ENCODE measurements at places on chromosomes 13 and 19.
A peak's percentile ranks its signal among the peaks of the same experiment; 100 is the strongest.

GRCh38 chr13:107458269-107458668, 757.1 kb downstream of the LIG4 start:
- DNase-seq: no peak

DNA sequence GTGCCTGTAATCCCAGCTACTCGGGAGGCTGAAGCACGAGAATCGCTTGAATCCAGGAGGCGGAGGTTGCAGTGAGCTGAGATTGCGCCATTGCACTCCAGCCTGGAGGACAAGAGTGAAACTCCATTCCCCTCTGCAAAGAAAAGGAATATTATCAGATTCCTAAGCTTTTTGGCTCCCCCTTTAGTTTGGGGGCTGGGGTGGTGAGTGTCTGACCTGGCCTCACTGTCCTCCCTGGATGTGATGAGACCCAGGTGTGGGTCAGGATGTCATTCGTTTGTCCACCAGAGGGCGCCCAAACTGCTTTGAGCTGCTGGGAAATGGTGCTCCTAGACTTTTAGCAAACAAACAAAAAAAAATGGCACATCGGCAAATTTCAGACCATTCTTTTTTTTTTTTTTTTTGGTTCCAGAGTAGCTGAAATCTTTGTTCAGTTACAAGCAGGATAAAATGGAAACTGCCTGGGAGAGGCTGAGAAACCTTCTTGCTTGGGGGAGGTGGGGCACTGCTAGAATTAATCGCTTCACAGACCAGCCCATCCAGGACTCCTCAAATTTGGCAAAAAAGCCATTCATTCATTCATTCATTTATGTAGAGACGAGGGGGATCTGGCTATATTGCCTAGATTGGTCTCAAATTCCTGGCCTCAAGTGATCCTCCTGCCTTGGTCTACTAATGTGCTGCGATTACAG, 29.4 kb downstream of the SPC24 start:
- peak; percentile 81 for DNase-seq

GRCh38 chr13:50085063-50085462, 69.8 kb downstream of the KCNRG start:
- peak; percentile 73 for DNase-seq

GRCh38 chr19:1163283-1163933, 10.7 kb downstream of the SBNO2 start:
- DNase-seq: no peak

- peak; percentile 58 for DNase-seq
These were observed 14.9 kb downstream of the COG3 start for GRCh38 chr13:45479661-45480060.

All from A673 (cell line).